ENCODE measurements at places on chromosomes 6 and 20.

- DNase-seq = no peak
These were observed 89.9 kb downstream of the CDC5L start for GRCh38 chr6:44477293-44477894.

DNA sequence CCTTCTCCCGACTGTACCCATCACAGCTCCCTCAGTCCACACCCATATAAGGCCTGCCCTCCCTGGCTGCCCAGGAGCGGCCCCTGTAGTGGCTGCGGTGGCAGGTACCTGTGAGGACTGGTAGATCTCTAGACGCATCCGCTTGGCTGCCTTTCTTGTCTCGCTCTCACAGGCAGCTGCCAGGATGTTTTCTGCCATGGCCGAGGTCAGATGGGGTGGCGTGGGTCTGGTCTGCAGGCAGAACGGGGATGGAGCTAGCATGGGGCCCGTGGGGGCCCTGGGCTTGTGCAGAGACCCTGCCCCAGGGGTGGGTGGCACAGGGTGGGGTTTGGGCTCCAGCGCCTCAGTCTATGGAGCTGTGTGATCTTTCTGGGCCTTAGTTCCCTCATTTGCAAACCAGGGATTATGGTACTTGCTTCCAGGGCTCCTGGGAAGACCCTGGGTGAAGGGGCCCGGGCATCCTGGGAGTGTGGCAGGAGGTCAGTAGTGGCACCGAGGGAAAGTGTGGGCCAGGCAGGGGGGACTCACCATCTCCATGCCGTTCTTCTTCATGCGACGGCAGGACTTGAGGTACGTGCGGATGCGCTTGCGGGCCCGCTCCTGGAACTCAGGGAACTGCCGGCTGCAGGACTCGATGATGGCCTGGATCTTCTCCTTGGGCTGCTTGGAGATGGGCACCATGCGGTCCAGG lies 94.8 kb downstream of the ASXL1 start:
- no peak for DNase-seq

DNA sequence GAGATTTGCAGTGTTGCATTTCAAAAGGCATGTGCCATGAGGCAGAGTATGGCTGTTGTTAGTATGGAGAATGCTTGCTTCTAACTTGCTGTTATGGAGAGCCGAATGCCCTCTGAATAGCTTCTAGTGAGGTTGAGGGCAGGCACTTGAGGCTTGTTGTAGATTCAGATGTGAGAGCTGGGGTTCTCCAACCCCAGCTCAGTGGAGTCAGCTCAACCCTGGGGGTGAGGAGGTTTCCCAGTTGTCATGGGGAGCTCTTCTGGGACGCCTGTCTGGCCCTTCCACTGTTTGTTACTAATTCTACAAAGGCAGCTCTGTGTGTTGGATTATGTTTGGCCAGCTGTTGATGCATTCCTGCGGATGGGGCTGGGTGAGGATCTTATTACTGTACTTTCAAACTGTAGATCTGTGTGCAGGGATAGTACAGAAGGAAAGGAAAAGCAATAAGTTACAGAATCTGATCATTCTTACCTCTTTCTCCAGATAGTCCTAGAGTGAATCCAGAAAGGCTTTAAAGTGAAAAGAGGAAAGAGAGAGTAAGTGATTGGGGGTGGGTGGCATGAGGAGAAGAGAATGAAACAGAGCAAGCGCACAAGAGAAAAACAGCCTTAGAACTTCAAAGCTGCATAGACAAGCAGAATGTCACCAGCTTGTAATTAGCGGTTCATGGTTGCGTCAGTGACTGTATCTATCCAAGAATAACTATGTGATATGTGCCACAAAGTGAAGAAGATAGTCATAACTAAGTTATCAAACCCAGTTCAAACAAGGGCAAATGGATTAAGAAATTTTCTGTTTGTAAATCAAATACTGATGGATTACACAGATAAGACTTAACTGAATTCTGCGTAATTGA lies 148.7 kb downstream of the PRL start:
- no peak for DNase-seq

GRCh38 chr6:32742374-32742773 lies 1.2 kb downstream of the HLA-DQA2 start:
- DNase-seq = no peak

DNA sequence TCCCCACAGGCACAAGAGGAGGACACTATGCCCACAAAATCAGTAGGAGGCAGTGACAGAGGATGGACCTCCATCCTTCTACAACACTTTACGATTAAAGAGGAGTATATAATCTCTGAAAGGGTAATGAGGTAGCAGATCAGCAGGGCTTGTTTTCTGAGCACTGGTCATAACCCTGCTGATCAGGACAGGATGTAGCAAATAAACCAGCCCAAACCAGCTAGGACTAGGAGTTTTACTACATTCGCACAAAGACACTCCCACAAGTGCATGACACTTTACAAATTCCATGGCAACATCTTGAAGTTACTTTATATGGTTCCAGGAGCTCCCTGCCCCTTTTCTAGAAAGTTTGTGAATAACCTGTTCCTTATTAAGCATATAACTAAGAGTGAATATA lies 73.3 kb upstream of the CHD6 start:
- no peak for DNase-seq

DNA sequence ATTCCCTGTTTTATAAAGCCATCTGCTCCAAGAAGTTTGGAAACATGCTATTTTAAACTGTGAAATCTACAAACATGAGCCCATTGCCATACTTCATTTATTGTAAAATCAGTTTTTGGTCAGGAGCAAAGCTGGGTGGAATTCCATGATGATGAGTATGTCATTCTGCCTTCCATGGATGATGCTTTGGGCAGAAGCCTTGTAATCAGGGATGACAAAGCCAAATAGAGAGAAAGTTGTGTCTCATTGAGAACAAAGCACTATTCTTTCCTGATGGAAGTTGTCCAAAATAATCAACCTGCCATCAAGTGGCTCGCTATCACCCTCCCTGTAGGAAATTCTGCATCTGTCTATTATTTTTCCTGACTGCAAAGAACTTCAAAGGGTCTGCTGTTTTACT lies 313.0 kb upstream of the DEFB112 start:
- DNase-seq = no peak

DNA sequence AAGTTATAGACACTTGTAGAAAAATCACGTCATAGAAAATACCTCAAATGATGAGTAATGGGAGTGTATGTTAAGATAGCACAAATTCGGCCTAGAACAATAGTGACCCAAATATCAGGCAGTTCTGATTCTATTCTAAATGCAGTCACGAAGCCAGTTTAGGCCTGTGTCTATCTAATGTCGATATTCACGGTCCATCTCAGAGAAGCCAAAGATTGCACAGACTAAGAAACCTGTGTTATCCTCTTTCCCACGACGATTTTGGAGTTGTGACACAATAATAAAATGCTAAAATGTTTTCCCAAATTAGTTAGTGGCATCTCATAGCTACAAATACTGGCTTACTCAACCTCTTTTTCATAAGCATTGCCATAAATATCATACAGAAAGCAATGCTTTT lies 4.0 kb downstream of the HIVEP2 start:
- DNase-seq = no peak

DNA sequence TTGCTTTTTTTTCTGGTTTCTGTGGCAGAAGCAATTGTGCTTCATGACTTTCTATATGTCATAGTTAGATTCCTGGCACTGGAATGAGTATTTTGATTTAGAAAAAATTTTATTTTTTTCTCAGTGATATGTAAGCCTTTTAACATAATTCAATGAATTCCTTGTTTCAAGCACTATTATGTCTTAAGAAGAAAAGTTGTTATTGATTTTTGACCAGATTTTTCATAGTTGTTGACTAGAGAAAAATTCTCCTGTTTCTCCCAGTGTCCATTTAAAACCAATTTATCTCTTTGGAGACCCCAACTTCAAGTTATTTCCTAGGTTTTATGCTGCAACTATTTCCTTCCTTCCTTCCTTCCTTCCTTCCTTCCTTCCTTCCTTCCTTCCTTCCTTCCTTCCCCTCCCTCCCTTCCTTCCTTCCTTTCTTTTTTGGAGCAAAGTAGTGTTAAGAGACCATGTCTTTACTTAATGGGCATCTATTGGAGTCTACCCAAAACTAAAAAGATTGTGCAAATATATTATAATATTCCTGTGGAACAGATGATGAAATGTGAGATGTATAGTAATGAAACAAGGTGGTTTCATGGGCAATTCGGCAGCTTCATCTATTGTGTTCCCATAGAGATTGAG lies 346.9 kb downstream of the RNF144B start:
- DNase-seq = no peak

- DNase-seq = no peak
These were observed 276.4 kb upstream of the MOCS1 start for GRCh38 chr6:40210628-40211056.

DNA sequence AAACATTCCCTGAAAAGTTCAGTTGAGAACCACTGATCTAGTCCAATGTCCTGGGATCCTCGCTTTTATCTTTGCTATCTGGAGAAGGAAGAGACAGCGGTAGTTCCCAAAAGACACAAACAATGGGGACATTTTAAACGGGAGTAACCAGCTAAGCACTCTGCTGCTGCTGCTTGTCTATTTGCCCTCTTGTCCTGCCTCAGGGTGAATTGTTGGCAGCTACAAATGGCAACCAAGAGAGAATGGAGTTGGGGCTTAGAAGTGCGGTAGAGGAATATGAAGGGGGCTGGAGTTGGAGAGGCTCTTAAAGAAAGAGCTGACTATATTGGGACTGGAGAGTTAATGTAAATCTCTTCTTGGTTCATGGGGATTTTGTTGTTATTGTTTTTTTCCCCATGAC lies 6.5 kb upstream of the ZSWIM1 start:
- DNase-seq = no peak

GRCh38 chr6:43947860-43948259 lies 177.8 kb downstream of the VEGFA start:
- no peak for DNase-seq

DNA sequence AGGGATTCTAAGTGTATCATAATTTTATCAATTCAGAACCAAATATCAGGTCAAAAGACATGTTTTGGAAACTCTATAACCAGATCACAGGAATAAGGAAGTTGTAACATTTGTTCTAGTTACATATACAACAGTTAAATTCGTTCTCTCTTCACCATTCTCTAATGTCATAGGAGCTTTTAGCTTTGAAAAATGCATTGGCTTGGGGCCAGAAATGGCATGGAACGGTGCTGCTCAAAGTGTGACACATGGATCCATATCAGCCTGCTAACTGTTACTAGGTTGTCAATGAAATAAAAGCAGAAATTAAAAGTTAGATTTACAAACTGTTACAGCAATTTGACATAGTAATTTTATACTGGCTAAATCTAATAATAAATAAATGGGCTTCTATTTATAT lies 120.3 kb downstream of the LCA5 start:
- DNase-seq = no peak

GRCh38 chr6:15358579-15359327 lies 112.9 kb downstream of the JARID2 start:
- no peak for DNase-seq
